NCI-H69 (cell line): ENCODE measurements at places on chromosomes 6 and 20.

- no peak for DNase-seq
Observed at GRCh38 chr6:32623693-32624092, 13.5 kb upstream of the HLA-DQA1 start.

DNA sequence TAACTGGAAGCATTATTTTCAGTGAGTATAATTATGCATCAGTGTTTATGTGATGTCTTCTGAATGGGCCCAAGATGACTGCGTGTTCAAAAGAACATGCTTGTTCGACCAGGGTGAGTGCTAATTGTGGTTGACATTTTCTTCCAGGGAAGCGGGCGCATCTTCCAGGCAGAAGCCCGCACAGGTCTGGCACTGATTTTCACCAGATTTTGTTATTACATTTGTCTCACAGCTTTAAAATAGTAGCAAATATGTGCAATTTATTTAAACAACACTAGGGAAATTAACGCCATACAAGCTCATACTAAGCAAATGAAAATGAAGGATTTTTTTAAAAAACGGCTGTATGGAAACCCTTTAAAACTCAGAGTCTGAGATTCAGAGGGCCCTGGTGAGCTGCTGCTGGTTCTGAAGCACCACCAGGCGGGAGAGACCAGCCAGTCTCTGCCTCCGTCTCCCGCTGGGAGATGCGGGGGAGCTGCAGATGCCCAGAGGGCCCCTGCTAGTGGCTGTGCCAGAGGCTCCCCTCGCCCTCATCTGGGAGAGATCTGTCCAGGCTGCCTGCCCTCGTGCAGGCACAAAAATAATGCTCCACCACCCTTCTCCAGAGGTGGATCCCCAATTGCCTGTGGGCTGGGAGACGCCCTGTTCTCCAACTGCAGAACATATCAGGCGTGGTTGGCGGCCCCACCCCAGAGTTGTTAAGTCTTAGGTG is 297.0 kb downstream of the TAF4 start:
- DNase-seq: no peak

DNA sequence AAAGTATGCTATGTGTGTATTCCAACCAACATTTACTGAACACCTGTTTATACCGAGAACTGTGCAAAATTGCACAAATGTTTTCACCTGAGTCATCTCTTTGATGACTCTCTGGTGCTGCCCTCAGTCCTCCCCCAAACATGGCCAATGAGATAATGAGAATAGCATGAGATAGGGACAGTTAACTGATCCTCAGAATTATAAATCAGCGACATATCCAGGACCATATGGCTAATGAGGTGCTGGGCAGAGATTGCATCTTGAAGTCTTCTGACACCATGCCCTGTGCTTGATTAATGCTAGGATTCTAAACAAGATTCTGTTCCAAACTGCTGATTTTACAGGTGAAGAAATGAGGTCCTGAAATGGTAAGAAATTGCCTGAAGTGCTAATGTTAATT is 13.0 kb downstream of the CLVS2 start:
- DNase-seq: peak; percentile 78

DNA sequence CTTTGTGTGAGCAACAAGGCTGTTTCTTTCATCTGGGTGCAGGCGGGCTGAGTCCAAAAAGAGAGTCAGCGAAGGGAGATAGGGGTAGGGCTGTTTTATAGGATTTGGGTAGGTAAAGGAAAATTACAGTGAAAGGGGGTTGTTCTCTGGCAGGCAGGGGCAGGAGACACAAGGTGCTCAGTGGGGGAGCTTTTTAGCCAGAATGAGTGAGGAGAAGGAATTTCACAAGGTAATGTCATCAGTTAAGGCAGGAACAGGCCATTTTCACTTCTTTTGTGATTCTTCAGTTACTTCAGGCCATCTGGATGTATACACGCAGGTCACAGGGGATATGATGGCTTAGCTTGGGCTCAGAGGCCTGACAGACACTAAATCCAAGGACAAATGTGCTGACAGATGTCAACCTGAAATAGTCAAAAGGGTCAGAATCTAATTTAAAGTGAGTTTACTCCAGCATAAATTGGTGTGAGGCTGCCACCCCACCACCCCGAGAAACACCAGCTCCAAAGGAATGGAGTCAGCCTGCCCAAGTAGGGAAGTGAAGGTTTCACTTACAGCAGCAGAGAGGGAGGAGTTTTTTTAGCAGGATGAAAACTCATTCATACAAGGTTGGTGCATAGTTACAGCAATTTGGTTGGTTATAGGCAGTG is 560.0 kb upstream of the CDH4 start:
- no peak for DNase-seq

DNA sequence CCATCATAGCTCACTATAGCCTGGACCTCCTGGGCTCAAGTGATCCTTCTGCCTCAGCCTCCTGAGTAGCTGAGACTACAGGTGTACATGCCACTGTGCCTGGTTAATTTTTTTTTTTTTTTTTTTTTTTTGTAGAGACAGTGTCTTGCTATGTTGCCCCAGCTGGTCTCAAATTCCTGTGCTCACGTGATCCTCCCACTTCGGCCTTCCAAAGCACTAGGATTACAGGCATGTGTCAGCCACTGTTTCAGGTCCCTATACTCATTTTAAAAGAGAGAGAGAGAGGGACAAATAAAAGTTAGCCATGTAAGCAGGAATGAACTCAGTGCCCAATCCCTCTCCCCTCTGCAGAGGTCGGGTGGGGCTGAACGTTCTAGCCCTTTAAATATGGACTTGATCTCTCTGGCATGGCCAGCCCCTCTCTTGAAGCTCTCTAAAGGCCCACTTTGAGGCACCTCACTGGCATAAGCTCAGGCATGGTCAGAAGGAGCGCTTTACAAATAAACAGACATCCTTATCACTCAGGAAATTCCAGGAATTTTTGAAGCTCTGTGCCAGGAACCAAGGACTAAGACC is 9.0 kb upstream of the SERPINB1 start:
- DNase-seq: no peak

DNA sequence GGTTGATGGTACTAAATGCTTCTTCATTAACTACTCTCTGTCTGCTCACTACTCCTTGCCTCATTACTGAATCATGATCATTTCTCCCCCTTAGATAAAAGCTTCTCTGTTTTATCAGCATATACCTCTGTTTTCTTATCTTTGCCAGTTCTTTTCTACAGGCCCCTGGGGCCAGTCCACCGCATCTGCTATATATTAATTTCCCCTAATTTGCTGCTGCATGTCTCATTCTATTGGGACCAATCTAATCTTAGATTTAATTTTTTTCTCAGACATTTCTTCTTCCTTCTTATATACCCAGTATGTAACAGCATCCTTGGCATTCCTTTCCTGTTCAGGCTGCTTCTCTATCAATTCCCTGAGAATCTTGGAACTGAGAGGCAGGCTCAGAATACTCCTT is 51.2 kb downstream of the GRIK2 start:
- DNase-seq: no peak

DNA sequence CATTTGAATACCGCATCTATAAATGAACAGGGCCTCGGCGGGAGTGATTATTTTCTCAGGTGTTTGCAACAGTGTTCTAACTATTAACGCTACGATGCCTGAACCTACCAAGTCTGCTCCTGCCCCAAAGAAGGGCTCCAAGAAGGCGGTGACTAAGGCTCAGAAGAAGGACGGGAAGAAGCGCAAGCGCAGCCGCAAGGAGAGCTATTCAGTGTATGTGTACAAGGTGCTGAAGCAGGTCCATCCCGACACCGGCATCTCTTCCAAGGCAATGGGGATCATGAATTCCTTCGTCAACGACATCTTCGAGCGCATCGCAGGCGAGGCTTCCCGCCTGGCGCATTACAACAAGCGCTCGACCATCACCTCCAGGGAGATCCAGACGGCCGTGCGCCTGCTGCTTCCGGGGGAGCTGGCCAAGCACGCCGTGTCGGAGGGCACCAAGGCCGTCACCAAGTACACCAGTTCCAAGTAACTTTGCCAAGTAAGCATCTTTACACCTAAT is 70.9 kb downstream of the HFE start:
- DNase-seq: no peak

DNA sequence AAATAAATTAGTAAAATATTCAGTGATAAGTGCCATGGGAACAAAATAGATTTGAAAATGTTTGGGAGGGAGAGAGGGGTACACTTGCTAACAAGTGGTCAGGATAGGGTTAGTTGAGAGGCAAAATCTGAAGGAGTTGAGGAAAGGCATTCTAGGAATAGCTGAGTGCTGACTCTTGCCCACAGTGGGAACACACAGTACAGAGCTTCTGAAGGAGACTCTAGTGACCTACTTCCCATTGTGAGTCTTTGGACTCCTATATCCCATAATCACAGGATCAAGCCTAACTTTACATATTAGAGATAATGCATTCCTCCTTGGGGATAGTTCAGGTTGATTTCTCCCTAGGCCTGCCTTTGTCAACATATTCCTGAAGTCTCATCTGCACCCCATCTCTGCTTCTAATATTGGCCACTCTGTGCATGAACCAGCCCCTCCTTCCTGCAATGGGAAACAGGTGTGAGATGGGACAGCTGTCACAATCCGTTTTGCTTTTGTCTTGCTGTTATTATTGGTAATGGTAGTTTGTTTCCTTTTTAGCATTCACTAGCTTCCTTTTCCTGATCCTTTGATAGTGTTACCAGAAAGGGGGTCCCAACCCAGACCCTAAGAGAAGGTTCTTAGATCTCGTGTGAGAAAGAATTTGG is 2.6 kb upstream of the TRIM38 start:
- DNase-seq: no peak

- no peak for DNase-seq
Observed at GRCh38 chr20:52624281-52624680, 347.9 kb upstream of the TSHZ2 start.

- DNase-seq: no peak
Observed at GRCh38 chr6:12112540-12113189, 100.6 kb downstream of the HIVEP1 start.

GRCh38 chr20:56554869-56555268 is 21.8 kb downstream of the FAM209B start:
- peak; percentile 86 for DNase-seq

DNA sequence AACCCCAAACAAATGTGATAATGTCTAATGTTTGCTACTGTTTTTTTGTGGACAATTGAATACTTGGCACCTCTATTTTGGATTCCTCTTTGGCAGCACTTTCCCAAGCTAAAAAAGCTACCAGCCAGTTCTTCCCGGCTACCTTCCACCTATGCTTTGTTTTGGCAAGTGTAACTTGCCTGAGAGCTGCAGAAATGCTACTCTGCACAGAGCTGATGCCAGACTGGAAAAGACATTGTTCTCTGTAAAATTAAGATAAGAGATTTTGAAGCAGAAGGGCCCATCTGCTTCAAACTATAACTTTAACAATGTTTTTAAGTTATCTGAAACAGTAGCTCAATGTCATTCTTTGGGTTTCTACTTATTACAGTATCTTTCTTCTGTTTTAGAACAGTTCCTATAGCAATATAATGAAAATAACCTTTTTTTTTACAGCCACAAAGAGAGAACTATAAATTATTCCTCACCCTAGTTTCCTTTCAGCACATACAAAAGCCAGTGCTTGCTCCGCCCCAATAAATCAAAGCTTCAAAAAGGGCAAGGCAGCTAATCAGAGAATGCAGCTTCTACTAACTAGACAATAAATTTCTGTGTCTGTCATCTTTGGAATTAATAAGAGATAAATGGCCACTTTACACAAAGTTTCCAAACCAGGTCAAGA is 183.1 kb downstream of the UBE3D start:
- DNase-seq: peak; percentile 30

DNA sequence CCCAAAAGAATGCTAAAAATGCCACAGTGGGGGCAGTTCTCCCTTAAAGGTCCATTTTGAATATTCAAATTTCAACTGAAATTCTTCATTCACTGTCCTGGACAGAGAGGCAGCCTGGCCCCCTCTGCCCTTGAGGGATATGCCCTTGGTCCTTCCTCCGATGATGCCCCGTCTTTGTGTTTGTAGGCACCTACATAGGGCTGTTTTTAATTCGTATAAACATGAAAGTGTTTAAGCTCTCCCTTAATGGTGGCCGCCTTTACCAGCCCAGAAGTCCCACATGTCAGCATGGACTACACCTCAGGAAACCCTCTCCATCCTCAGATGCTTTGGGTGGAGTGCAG is 70.2 kb downstream of the SSR1 start:
- DNase-seq: no peak

- no peak for DNase-seq
Observed at GRCh38 chr6:168715643-168716481, 274.9 kb downstream of the SMOC2 start.

GRCh38 chr6:139135578-139136545 is 982 bp downstream of the HECA start:
- peak; percentile 73 for DNase-seq

DNA sequence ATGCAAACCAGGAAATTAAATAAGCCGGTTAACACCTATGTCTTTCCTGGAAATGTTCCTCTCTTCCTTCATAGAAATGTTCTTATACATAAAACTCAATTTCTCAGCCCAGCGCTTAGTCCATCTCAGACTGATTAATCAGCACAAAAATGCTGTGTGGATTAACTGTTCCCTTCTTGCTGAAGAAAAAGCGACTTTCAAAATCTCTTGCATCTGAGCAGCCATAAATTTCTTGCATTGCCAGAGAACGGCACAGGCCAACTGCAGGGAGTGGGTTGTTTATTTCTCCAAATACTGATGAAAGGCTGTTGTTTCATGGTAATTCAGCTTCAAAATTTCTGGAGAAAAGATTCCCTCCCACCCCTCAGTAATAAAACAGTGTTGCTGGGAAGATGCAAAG is 517.6 kb downstream of the BTBD3 start:
- DNase-seq: no peak

GRCh38 chr20:45311589-45312211 is 3.6 kb upstream of the MATN4 start:
- peak; percentile 71 for DNase-seq

- no peak for DNase-seq
Observed at GRCh38 chr6:44489910-44490604, 102.6 kb downstream of the CDC5L start.

- DNase-seq: peak; percentile 56
Observed at GRCh38 chr6:3748208-3749066, 3.1 kb downstream of the PXDC1 start.

GRCh38 chr6:163166507-163166906 is 248.0 kb upstream of the QKI start:
- DNase-seq: no peak

DNA sequence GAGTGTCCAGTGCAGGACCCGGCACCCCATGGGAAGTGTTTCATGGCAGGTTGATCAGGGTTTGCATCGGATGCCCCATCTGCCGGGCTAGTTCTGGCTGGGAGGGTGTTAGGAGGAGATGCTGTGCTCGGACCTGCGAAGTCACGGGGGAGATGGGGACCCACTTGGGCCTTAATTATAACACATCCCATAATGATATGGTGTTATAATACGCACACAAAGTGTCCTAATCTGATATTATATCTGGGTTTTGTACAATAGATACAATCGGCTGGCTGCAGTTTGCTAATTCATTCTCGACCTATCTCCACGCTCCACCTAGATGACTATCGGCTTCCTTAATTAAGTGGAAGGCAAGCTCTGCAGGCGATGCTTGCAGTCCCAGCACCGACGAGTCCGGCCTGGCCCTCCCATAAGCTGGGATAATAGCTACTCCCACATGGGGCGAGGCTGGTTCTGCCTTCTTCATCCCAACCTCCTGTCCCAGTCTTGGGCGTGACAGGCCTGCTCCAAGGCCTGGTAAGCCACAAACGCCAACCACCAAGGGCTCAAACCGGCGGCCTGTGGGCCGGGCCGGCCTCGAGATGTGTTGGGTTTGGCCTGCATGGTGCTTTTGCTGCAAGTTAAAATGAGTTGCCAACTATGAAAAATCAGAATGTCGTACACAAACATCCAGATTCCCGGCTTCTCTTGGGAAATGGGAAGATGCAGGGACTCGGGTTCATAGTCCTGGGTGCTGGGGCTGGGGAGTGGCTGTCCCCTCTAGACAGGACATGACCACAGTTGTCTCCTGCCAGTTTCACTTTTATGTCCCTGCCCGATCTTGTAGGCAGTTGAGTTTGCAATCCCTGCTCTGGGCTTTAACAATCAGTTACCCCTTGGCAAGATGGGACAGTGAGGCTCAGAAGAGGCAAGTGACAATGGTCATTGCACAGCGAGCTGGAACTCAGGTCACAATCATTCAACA is 32.7 kb downstream of the CEBPB start:
- no peak for DNase-seq
